ENCODE measurements at places on chromosomes 12 and 14. TPM values are rescaled to one million over a fixed set of nuclear protein-coding genes. Genes with fewer than 3 reads are reported as not detected.

GRCh38 chr12:104669089-104669721 lies 212.5 kb downstream of the CHST11 start:
- peak; percentile 48 for DNase-seq

GRCh38 chr12:92072112-92072511 lies 73.5 kb downstream of the BTG1 start:
- DNase-seq, result no peak

DNA sequence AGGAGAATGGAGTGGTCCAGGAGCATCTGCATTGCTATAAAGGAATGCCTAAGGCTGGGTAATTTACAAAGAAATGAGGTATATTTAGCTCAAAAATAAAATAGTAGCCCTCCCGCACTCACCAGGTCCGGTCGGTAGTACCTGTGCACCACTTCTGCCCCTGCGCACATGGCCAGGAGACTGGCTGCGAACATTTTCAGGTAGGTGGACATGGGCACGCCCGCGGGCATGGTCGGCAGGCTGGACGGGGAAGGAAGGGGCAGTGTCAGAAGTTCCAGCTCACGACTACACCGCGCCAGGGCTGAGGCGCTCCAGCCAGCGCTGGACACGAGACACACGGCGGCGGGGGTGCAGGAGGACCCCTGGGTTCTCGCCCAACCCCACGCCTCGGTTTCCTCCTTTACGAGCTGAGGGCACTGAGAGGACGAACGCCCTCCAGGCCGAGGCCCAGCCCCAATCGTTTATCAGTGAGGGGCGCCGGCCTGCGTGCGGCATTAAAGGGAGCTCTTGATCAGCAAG lies 9.1 kb upstream of the TDG start:
- DNase-seq, result no peak

GPR84 gene
- total RNA-seq, result not detected

GRCh38 chr12:54141431-54142113 lies 47.2 kb downstream of the SMUG1 start:
- DNase-seq, result no peak

Data from mucosa of descending colon (tissue), 3 donors.